ENCODE measurements at places on chromosomes 7 and 10.

- no peak for DNase-seq
Measured at GRCh38 chr7:51278797-51279196, 37.8 kb downstream of the COBL start.

GRCh38 chr10:50439187-50439586 is 184.6 kb downstream of the SGMS1 start:
- DNase-seq, result no peak

DNA sequence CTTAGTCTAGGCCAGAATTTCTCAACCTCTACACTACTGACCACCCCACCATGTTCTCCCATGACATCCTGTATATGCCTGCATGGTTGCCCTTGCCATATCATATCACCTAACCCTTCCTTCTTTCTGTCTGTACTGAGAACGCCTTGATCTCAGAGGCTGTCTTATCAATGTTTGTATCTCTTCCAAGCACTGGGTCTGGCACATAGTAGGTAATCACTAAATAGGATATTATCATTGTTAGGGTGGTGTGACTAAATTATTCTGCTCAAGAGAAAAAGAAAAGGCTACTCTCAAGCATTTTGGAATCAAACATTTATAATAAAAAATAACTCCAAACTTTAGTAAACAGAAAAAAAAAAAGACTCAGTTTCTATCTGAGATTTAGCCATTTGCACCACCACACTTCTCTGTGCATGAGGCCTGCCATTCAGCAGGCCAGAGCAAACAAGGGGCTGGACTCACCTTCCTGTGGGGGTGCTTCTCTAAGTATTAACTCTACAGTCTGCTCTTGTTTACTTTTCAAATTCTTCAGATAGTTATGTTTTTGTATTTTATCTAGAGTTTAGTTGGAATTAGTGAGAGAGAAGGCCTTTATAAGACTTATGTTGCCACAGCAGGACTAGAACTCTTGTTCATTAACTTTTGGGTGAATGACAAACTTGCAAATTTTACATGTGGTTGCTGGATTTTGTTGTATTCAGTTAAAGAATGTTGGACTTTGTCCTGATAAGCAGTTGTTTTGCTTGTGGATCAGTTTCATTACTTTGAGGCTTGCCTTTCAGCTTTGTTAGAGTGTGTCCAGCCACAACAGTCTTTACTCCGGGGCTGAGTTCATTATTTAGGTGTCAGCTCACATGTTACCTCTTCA is 5.4 kb downstream of the AGBL3 start:
- DNase-seq, result peak; percentile 30

DNA sequence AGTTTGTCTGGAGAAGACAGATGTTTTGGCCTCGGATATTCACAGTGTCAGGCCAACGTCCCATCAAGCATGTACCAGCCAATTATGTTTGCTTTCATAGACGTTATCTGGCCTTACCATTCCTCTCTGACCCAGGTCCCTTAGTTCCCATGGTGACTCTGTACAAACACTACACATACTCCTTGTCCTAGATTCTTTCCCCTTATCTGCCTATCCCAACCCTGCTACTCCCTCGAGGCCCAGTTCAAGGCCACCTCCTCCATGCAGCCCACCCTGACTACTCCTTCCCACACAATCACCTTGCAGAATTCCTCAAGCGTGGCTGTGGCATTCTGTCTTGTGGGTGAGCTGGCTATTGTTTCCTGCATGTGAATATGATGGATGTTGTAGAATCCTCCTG is 155.2 kb downstream of the PRKAG2 start:
- no peak for DNase-seq

DNA sequence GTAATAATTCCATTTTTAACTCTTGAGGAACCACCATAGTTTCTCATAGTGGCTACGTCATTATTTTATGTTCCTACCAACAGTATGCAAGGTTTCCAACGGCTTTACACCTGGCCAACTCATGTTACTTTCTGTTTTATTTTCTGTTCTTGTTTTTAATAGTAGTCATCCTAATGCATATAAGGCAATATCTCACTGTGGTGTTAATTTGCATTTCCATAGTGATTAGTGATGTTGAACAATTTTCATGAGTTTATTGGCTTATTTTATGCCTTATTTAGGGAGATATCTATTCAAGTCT is 465.5 kb upstream of the KLF6 start:
- DNase-seq, result no peak

GRCh38 chr7:151689196-151689971 is 169.7 kb upstream of the RHEB start:
- no peak for DNase-seq

DNA sequence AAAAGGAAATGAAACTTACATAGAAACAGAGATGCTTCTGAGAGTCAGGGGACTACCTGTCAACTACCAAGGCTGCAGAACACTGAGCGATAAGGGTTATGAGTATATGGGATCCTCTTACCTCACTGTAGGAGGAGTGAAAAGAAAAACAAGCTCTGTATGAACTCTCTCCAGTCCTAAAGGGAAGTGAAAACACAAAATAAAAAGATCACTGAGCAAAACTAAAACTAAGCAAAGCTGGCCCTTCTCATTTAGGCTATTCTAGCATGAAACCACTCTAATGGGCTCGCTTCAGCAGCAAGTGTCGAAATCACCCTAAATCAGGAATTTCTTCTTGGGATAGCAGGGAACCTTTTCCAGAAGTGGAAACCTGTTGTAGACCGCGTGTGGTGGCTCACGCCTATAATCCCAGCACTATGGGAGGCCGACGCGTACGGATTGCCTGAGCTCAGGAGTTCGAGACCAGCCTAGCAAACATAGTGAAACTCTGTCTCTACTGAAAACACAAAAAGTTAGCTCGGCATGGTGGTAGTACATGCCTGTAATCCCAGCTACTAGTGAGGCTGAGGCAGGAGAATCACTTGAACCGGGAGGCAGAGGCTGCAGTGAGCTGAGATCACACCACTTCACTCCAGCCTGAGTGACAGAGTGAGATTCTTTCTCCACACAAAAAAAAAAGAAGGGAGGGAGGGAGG is 27.0 kb downstream of the DCLRE1C start:
- DNase-seq, result no peak

DNA sequence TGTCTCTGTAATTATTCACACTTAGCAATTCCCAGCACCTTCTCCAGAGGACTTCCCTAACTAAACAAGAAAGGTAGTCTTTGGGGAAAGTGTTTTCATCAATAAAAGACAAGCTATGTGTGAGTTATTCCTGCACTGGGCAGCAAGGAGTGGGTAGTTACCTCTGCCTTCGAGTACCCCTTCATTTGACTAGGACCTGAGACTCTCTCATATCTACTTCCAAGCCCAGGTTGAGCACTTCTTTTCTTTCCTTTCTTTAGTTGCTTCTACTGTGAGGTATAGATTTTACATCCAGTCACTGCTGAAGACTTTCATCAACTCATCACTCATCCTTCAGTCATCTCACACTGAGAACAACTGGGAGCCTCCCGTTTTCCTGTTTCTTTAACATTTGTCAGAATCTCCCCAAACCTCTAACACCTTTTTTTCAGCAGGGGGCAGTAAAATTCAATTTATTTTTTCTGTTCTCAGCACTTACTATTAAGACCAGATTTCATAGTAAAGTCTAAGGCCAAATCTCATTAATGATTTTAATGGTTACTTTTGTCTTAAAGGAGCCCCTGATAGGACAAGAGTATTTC is 80.1 kb upstream of the PRSS1 start:
- DNase-seq, result peak; percentile 11

Measured in fibroblast of skin of back (primary cell).